ENCODE measurements at places on chromosomes 4 and X. TPM values are rescaled to one million over a fixed set of nuclear protein-coding genes. Genes with fewer than 3 reads are reported as not detected.

The XAGE1B gene
- not detected for total RNA-seq

- no peak for DNase-seq
Measured at GRCh38 chr4:169573889-169574288, 38.5 kb downstream of the NEK1 start.

GRCh38 chr4:152954741-152955140 lies 18.6 kb downstream of the FHDC1 start:
- DNase-seq = no peak

- no peak for DNase-seq
Measured at GRCh38 chr4:3257556-3258482, 8.9 kb downstream of the MSANTD1 start.

The RHOXF1 gene
- total RNA-seq = not detected

The LRIT3 gene
- not detected for total RNA-seq

- no peak for DNase-seq
Measured at GRCh38 chrX:142483965-142484364, 278.9 kb upstream of the MAGEC2 start.

GRCh38 chr4:176001151-176002006 lies 64.3 kb upstream of the WDR17 start:
- DNase-seq = peak; percentile 23

The MGAT4D gene
- not detected for total RNA-seq

- DNase-seq = no peak
Measured at GRCh38 chr4:3768842-3769641, 2.9 kb downstream of the ADRA2C start.

DNA sequence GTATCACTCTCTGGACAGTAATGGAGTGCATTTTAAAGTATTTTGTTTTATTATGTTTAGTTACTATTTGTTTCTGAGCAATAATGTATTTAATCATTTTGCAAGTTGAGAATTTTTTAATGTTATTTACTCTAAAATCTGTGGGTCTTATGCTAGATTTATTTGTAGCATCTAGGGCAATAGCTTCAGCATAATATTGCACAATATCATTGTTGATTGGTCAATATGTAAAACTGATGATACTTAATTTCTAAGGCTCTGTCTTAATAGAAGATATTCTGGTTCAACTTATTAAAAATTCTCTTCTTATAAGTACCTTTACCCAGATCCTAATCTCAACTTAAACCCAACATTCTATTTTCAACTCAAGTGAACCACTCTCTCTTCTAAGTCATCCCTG lies 11.5 kb downstream of the SFRP2 start:
- DNase-seq = no peak

DNA sequence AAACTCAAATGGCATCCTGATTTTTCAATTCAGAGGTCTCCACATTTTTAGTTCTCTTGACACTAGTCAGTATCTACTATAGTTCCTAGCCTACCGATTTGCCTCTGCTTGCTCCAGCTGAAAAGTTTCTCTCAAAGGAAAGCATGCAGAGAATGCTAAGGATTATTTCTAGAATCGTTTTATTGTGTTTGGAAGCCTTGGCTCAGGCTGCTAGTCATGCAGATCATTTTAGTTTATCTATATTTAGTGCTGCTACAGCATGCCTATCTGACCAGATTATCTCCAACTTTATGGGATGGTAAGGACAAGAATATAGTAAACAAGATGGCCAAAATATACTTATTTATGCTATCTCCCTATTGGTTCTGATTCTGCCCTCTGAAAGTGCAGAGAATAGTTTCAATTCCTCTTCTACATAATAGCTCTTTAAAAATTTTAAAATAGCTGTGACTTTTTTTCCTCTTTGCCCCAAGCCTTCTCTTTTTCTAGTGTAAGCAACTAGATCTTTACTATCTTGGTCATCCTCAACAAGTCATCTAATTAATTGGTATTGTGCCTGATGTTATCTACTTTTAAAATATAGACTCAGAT lies 15.7 kb upstream of the DRP2 start:
- DNase-seq = no peak

The STAP1 gene
- total RNA-seq = not detected

DNA sequence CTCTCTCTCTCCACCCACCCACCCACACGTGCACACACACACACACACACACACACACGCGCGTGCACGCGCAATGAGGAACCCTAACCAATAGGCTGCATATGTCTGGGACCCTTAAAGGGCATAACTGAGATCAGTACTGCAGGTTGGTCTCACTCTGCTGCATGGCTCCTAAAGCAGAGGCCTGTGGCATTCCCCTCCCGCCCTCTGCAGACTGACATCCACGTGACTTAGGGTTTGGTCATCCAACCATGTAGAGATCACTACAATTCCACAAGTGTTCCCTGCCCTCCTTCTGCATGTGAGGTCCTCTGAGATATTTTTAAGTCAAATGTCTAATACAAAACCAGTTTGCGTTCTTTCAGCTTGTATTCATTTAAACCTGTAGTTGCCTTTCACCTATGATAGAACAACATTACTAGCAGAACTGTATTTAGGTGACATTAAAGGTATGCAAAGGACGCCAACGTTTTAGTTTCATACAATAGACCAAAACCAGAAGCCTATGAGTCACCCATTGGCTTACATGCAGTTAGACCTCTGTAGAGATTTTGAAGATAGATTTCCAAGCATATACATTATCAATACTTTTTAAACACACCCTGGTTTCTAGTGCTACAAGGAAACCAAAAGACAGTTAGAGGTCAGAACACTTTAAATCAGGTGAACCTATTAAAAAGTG lies 10.1 kb downstream of the XAGE5 start:
- DNase-seq = no peak

DNA sequence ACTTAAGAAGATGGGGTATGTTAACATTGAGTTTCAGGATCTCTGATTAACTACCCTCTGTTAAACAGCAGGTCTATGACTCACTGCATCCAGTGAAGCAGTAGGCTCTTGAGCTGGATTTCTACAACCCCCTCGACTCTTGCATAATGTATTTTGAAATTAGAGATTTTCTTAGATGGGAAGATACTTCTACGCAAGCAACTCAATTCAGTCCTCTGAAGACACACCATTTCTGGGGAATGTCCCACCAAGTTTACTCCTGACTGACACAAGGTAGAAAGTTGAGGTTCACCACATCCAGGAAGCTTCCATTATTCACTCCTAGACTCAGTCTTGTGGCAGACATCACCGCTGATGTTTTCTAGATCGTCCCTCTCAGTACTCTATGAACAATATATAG lies 12.9 kb downstream of the PALLD start:
- DNase-seq = no peak

GRCh38 chrX:47091149-47091775 lies 13.0 kb downstream of the RGN start:
- no peak for DNase-seq

The TKTL2 gene
- total RNA-seq = not detected

DNA sequence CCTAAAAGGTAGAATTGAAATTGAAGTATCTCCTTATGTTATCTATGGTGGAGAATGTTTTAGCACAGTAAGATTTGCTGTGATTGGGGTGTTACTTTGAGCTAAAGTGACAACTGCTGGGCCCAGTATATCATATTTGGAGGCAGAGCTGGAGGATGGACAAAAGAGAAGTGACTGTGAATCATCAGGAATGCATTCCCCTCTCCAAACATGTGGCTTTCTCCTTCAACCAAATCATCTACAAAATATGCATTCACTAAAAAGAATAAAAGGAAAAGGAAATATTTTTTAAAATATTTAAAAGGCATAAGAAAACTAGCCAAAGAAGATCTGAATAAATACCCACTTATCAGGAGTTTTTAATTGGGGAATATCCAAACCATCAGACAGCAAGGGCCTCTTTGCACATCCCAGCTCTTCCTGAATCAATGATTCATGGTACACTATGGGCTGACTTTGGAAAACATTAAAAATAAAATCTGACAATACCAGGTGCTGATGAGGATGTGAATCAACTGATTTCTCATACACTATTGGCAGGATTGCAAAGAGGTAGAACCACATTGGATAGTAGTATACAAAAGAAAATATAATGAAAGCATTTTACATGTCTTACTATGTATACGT lies 671.7 kb upstream of the NR3C2 start:
- no peak for DNase-seq

The ETFDH gene
- 96.2 TPM for total RNA-seq

The NCAPG gene
- total RNA-seq = 0.26 TPM

DNA sequence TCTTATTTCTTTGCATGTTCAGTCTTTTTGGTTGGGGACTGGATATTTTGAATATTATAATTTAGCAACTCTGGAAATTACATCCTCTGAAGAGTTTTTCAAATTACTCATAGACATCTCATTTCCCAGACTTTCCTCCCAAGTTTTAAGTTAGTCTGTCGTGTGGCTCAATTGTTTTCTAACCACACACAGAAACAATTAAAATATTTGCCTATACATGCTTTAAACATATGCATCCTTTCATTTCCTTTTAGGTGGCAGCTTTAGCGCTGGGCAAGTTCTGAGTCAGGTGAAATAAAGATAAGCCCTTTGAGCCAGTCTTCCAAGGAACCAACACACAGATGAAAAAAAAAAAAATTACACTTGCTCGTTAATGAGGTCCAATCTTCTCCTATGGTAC lies 307.0 kb upstream of the SPOCK3 start:
- no peak for DNase-seq

The RRH gene
- total RNA-seq = not detected

GRCh38 chrX:53075011-53075410 lies 7.2 kb upstream of the TSPYL2 start:
- DNase-seq = no peak

The AR gene
- 2.9 TPM for total RNA-seq

GRCh38 chr4:183200453-183200852 lies 101.4 kb downstream of the WWC2 start:
- DNase-seq = peak; percentile 93

GRCh38 chr4:141501931-141502330 lies 134.5 kb upstream of the IL15 start:
- DNase-seq = no peak

Data from body of pancreas (tissue), 4 donors.